Activated CD4-positive, alpha-beta T cell treated with anti-CD3 and anti-CD28 coated beads for 36 hours (primary cell): ENCODE measurements at places on chromosomes 2 and 18. TPM values are rescaled to one million over a fixed set of nuclear protein-coding genes. Genes with fewer than 3 reads are reported as not detected.

ITGB6 gene
- not detected for total RNA-seq

GRCh38 chr2:240454106-240454901 is 18.8 kb downstream of the GPC1 start:
- H3K27me3 ChIP-seq = peaks cover 30% of the 10 kb centered on the region
- peaks cover 4% of the 10 kb centered on the region for H3K4me1 ChIP-seq
- H3K27ac ChIP-seq = no peak overlapping the region
- H3K36me3 ChIP-seq = no peaks in the 10 kb centered on the region
- peak overlapping the region; percentile 21 for H3K4me3 ChIP-seq

SERPINB4 gene
- total RNA-seq = not detected

DNA sequence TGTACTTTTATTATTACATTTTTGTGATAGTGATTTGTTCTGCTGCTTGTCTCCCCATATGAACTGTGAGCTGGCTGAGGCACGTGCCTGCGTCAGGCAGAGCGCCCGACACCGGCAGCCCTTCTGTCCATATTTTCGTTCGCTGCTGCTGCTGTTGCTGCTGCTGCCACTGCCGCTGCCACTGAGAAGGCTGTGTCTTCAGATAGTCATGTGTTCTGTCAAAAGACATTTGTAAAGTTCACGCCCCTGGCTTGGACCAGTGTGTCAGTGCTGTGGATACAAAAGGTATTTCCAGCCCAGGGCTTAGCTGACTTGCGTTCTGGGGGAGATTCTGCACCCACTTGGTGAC is 47.0 kb downstream of the TWIST2 start:
- H3K4me3 ChIP-seq = no peak overlapping the region
- H3K27ac ChIP-seq = no peak overlapping the region
- H3K36me3 ChIP-seq = no peaks in the 10 kb centered on the region
- DNase-seq = no peak
- no peaks in the 10 kb centered on the region for H3K27me3 ChIP-seq

SMPD4 gene
- total RNA-seq = 73.8 TPM

DNA sequence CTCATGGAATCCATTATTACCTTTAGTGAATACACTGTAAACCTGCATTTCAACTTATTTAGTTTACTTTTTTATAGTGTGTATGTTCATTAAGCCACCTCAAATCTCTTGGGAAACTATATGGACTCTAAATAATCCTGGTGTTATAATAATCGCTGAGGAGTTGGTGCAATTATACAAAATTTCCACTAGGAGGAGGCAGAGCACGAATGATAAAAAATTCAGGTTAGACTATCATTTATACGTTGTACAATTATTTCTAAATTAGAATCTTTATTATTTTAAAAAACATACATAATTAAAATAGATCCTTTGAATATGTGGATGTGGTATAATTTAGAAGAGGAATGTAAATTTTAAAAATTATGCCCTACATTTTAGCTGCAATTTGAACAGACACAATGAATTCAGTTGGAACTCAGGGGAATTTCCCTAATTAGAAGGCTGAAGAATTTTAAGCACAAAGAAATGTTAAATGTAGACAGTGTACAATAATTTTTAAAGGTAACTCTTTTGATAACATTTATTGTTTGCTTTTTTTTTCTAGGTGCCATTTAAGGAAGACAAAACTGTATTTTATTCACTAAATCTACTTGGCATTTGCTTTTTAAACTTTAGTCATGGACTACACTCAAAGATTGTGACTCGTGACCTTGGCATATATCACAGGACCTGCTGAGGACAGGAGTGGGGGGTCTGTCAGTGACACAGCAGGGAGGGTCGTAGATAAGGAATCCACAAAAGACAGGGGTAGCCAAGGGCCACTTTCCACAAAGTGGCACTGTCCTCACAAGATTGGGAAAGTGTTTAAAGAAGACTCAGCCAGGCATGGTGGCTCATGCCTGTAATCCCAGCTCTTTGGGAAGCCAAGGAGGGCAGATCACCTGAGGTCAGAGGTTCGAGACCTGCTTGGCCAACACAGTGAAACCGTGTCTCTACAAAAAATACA is 45.5 kb downstream of the RAB12 start:
- H3K27me3 ChIP-seq = peaks cover 10% of the 10 kb centered on the region
- no peaks in the 10 kb centered on the region for H3K4me1 ChIP-seq
- no peak overlapping the region for H3K27ac ChIP-seq
- H3K36me3 ChIP-seq = no peaks in the 10 kb centered on the region
- no peak overlapping the region for H3K4me3 ChIP-seq
- no peak for DNase-seq

DNA sequence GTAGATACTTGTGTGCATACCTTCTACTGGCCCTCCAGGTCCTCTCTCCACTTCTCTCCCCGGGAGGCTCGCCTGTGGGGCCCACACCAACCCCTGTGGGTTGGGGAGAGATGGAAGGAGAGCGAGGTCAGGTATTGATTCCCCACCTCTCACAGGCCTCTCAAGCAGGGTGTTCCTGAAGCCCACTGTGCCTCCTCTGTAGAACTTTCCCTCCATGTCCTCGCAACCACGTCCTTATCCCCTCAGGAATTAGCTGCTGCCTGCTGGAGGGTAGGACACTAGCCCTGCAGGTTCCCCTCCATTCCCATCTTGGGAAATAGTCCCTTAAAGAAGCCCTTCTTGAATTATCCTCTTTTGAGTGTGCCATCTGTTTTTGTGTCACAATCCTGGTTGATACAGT is 38.9 kb upstream of the KLF11 start:
- H3K4me1 ChIP-seq = no peaks in the 10 kb centered on the region
- no peak overlapping the region for H3K4me3 ChIP-seq
- H3K27me3 ChIP-seq = peaks cover 9% of the 10 kb centered on the region
- H3K36me3 ChIP-seq = no peaks in the 10 kb centered on the region
- no peak for DNase-seq
- no peak overlapping the region for H3K27ac ChIP-seq

DNA sequence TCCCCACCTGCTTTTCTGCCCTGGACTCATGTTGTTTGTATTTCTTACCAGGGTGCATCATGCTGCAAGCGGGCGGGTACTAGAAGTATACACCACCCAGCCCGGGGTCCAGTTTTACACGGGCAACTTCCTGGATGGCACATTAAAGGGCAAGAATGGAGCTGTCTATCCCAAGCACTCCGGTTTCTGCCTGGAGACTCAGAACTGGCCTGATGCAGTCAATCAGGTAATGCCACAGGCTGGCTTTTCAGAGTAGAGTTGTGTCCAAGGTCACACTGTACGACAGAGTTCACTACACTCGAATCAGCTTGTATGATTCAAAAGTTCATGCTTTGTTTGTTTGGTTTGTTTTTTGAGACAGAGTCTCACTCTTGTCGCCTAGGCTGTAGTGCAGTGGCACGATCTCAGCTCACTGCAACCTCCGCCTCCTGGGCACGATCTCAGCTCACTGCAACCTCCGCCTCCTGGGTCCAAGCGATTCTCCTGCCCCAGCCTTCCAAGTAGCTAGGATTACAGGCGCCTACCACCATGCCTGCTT is 19.4 kb downstream of the SRSF7 start:
- peaks cover 3% of the 10 kb centered on the region for H3K4me1 ChIP-seq
- DNase-seq = no peak
- no peak overlapping the region for H3K4me3 ChIP-seq

- H3K36me3 ChIP-seq = no peaks in the 10 kb centered on the region
- no peaks in the 10 kb centered on the region for H3K4me1 ChIP-seq
- DNase-seq = no peak
- H3K4me3 ChIP-seq = no peak overlapping the region
- H3K27ac ChIP-seq = no peak overlapping the region
- H3K27me3 ChIP-seq = peaks cover 3% of the 10 kb centered on the region
These were observed 22.2 kb upstream of the ATOH8 start for GRCh38 chr2:85731606-85732005.

DNA sequence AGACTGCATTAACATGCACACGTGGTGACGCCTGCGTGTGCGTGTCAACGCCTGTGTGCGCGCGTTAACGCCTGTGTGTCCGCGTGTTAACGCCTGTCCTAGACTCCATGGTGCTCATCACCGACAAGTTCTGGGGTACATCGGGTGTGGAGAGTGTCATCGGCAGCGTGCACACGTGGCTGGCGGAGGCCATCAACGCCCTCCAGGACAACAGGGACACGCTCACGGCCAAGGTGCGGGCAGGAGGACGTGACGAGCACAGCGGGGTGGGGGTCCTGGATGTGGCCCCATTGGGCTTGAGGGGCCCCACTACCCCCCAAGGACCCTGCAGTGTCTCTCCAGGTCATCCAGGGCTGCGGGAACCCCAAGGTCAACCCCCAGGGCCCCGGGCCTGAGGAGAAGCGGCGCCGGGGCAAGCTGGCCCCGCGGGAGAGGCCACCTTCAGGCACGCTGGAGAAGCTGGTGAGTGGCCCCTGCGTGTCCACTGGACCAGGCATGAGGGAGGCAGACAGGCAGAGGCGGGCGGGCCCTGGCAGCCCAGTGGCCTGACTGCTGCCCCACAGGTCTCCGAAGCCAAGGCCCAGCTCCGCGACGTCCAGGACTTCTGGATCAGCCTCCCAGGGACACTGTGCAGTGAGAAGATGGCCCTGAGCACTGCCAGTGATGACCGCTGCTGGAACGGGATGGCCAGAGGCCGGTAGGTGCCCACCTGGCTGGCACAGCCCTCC is 29.2 kb downstream of the GPC1 start:
- no peaks in the 10 kb centered on the region for H3K36me3 ChIP-seq
- H3K27ac ChIP-seq = no peak overlapping the region
- H3K27me3 ChIP-seq = no peaks in the 10 kb centered on the region
- peak; percentile 4 for DNase-seq
- H3K4me1 ChIP-seq = no peaks in the 10 kb centered on the region
- no peak overlapping the region for H3K4me3 ChIP-seq

PSMG2 gene
- 113 TPM for total RNA-seq

DNA sequence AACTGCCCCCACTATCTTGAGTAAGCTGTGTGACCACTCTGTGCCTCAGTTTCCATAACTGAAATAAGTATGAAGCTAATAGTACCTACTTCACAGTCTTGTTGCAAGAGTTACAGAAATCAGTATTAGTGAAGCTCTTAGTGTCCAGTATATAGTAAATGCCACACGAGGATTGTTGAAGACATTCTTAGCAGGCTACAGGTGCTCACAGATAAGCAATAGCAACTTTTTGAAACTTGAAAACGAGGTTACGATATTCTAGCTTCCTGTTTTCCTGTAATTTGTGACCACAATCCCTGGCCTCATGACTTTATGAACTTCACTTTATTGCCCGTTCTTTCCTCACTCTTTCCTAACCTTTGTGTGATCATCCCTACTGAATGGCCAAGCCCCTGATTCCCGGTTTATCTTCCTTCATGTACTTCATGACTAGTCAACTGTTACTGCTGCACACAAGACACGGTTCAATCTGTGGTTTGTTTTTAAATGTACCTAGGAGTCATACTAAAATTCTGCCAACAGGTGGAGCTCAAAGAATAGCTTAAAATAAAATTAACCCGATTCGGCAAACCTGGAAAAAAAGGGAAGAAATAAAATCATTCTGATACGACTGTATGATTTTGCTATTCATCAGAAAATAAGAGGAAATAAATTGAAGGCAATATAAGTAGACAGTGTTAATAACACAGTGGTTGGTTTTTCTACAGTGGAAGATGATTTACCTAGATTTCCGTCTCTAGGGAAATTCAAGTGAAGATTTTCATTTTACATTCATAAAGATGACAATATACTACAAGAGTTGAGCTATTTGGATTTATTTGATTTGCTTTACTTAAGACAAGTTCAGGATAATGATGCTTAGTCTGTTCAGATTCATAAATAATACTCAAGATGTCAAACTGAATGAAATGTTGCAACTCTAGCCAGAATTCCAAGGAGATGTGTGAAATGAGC is 38.1 kb upstream of the STAT1 start:
- peaks cover 4% of the 10 kb centered on the region for H3K36me3 ChIP-seq
- H3K27ac ChIP-seq = no peak overlapping the region
- peaks cover 15% of the 10 kb centered on the region for H3K4me1 ChIP-seq
- no peaks in the 10 kb centered on the region for H3K27me3 ChIP-seq
- DNase-seq = peak; percentile 26

DNA sequence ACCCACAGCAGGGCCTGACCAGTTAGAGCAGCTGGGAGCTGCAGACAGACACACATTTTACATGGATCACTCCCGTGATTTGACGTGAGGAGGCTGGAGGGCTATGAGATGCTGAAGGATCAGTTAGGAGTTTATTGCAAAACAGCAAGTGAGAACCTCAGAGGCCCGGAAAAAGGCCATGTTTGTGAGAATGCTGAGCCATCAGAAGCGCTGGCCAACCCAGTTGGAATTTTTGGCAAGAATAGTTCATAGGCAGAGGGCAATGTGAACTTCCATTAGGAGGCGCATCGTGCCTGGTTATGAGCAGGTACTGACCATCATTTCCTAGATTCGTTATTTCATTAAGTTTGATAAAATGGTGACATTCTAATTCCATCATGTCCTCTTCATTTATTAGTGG is 23.3 kb upstream of the LMAN1 start:
- peaks cover 24% of the 10 kb centered on the region for H3K27me3 ChIP-seq
- H3K4me1 ChIP-seq = peaks cover 15% of the 10 kb centered on the region
- DNase-seq = no peak
- no peaks in the 10 kb centered on the region for H3K36me3 ChIP-seq

DNA sequence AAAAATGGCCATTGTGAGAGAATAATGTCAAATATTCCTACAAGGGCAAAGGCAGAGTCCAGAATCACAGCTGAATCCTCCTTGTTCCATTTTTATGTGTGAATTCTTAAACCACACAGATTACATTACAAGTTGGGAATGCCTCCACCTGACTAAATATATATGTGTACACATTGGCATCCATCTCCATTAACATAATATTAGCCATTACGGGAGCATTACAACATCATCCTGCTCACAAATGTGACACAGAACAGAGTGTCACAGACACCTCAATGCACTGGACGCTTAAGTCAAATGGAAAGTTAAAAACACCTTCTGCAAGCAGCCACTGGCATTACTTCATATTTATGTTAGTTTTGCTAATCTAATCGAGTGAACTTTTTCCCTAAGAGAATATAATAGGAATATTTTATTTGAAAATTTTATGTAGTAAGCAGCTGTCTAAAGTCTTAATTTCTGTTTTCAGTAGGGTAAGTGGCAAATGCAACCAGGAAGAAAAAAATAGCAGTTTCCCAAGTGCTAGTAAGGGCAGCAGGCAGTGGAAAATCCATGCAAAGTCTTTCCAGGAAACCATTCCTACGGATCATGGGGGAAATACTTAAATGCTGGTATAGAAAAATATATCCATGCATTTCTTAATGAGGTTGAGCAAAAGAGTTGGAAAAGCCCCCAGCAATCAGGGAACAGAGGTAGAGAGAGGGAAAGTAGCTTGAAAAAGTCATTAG is 255.6 kb downstream of the OSR1 start:
- DNase-seq = no peak
- no peaks in the 10 kb centered on the region for H3K27me3 ChIP-seq
- H3K27ac ChIP-seq = no peak overlapping the region
- H3K36me3 ChIP-seq = no peaks in the 10 kb centered on the region

SNTG2 gene
- total RNA-seq = 0.25 TPM

- peaks cover 57% of the 10 kb centered on the region for H3K36me3 ChIP-seq
- DNase-seq = no peak
- no peak overlapping the region for H3K4me3 ChIP-seq
- peak overlapping the region; percentile 79 for H3K27ac ChIP-seq
These were observed 18.8 kb downstream of the COX7A2L start for GRCh38 chr2:42342061-42342794.

TCF23 gene
- 0.02 TPM for total RNA-seq

CIAO1 gene
- 72.1 TPM for total RNA-seq
